Natural killer cell treated with Interleukin-12 subunit alpha and Interleukin-12 subunit beta and Interleukin-15 and Interleukin-18, amount 100 ng/mL, for 72 hours (primary cell): ENCODE measurements at places on chromosomes 4 and X. TPM values are rescaled to one million over a fixed set of nuclear protein-coding genes. Genes with fewer than 3 reads are reported as not detected.

IL1RAPL1 gene
- total RNA-seq: not detected

ATXN3L gene
- not detected for total RNA-seq

GLRA3 gene
- not detected for total RNA-seq

CPZ gene
- total RNA-seq: not detected

DNA sequence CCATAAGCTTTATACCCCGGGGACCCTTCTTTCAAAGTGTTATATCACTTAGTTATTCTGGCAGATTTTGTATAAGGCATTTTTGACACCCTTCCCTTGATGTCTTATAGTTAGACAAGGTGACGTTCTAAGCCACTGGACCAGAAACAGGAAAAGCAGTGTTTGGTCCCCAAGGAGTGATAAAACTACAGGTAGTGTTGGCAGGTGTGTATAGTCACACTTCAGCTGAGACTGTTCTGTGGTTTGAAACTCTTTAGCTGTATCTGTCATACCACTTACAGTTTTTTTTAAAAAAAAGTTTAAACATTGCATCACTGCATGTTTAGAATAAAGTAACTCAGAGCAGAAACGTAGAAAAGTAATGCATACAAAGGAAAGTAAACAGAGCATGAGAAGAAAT lies 48.5 kb downstream of the TLL1 start:
- DNase-seq: no peak

DNA sequence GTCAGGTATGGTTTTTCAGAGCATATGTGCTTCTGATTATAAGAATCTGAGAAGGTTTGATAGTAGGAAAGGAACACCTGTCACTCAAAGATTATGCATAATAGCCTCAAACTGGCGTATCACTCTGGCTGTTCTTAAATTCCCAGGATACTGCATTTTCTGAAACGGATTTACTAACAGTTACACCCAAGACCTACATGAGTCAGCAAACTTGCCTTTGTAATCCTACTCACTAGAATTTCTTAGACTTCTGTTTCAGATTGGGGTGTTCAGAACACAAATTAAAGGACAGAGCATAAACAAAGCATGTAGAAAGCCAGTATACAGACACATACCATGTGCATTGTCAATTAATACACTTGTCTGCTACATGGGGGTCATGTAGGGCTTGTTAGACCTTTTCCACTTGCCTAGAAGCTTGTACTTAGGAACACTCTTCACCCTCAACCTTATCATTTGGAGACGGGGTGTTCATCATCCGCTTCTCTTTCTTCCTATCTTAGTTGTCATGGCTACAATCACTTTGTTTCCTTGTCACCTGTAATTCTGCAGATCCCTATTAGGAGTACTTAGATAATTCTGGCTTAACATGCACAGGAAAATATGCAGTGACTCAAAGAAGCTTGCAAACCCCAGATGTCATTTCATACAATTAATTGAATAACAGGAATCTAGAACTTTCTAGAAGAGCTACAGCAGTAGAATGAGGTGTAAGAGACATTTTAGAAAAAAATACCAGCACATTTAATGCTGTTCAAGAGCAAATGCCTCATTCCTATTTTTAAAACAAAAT lies 593.0 kb upstream of the TENM3 start:
- no peak for DNase-seq
